ENCODE measurements at places on chromosomes 1 and 21. TPM values are rescaled to one million over a fixed set of nuclear protein-coding genes. Genes with fewer than 3 reads are reported as not detected.

The ITLN1 gene
- not detected for total RNA-seq

The CR1 gene
- not detected for total RNA-seq

The MAN1C1 gene
- 1.6 TPM for total RNA-seq

The PAPPA2 gene
- total RNA-seq: 0.16 TPM

The LRRC8B gene
- total RNA-seq: 7.1 TPM

The CAMK1G gene
- 0.51 TPM for total RNA-seq

The KCNK2 gene
- 0.25 TPM for total RNA-seq

The VASH2 gene
- total RNA-seq: 4.1 TPM

The CCDC30 gene
- total RNA-seq: 0.49 TPM
